NCI-H2029 (cell line): ENCODE measurements at places on chromosomes 7 and 10.

DNA sequence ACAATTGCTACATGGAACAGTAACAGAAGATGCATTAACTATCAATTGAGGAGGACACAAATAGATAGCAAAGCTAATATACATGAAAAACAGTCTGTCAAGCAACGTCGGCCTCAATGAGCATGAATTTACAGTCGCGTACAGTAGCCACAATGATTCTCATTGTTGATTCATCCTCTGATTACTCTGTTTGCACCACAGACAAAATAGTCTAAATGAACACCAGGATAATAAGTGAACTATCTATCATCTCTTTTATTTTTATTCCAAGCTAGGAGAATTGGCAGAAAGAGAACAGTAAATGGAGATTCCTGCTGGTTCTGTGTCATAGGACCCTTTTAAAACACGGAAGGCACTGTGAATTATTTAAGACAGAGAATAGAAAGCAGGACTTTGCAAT is 108.5 kb downstream of the EVX1 start:
- no peak for DNase-seq

DNA sequence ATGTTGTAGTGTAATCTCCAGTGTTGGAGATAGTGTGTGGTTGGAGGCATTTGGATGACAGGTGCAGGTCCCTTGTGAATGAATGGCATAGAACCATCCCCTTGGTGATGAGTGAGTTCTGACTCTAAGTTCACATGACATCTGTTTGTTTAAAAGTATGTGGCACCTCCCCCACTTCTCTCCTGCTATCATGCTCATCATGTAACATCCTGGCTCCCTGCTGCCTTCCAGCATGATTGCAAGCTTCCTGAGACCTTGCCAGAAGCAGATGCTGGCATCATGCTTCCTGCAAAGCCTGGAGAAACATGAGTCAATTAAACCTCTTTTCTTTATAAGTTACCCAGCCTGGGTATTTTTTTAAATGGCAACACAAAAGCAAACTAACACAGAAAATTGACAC is 499.0 kb upstream of the SEMA3D start:
- no peak for DNase-seq

DNA sequence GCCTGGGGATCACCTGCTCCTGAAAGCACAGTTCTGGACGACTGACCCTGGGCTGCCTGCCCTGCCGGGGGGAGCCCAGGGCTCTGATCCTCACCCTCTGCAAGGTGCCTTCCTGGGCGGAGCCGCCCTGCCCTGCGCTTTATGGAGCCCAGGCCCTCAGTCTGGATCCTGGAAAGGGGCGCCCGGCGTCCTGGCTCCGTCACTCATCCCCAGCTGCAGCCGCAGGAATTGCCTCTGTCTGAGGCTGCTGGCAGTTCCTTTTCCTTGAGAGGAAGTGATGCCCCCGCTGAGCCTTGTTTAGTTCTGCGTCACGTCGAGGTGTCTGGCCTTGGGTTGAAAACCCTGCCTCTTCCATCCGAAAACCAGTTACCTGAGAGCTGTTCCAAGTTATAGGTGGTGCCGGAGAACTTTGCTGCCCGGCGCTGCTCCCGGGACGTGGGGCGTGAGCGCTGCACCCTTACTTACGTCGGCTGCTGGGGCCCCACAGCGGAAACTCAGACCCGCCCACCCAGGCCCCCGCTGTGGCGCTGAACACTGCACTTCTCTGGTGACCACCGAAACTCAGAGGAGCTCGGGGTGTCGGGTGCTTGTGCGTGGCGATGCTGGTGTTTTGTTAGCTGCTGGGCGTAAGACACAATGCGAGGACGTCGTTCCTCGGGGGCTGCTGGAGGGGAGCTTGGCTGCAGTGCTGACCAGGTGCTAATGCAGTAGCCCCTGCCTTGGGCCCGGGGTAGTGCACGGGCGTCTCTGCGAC is 5.4 kb downstream of the MAFK start:
- no peak for DNase-seq

DNA sequence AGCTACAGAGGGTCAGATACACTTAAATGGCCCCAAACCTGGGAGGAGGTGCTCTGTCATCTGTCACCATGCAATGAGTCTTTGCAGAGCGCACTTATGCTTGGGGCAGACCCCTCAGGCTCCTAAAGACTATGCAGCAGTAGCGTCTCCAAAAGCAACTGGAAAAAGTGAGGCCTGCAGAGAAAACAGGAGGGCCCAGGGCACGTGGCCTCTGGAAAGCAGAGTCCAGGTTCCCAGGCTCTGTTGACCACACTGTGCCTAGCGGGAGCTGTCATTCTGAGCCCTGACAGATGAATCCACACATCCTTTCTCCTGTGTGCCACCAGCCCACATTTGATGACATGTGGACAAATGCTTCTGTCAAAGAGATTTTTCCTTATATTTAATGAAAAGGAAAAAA is 66.4 kb downstream of the MINDY4 start:
- no peak for DNase-seq

DNA sequence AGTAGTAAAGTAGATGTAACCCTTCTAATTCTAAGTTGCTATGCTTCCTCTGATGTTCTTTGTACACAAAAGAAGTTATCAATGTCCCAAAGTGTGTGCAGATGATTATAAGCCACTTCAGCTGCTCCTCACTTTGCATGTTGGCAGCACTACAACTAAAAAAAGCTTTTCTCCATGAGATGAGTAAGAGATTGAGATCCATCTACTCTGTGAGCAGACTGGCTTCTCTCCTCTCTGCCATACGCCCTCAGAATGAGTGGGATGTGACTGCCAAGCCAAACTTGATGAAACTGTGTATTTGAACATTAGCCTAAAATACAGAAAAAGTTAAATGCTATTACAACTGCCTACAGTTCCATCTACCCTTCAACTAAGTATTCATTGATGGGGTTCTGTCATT is 102.9 kb upstream of the ETV1 start:
- DNase-seq, result no peak

DNA sequence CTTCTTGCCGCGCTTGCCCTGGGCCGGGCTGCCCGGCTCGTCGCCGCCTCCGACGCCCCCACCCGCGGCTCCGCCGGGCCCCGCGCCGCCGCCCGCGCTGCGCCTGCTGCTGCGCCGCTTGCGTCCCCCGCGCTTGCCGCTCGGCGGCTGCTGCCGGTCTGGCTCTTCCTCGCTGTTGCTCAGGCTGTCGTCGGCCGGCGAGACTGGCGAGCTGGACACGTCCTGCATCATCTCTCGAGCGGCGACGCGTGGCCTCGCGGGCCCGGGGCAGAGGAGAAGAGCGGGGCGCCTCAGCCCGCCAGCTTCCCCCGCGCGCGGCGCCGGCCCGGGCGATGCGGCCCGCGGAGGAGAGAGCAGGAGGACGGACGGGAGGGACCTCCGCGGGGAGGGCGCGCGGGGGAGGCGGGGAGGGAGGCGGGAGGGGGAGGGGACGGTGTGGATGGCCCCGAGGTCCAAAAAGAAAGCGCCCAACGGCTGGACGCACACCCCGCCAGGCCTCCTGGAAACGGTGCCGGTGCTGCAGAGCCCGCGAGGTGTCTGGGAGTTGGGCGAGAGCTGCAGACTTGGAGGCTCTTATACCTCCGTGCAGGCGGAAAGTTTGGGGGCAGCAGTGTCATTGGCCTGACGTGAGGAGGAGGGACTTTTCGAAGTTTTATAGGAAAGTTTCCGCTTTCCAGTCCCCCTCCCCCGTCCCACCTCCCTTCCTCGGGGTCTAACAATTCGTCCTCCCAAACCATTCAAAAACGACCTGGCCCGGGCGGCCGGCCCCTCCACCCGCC is at the start of gene TWIST1:
Gene TWIST1 (minus strand): TSS at position 546 of the 779 bp plus-strand sequence. CDS start 315 bp downstream, at position 231.
- no peak for DNase-seq

DNA sequence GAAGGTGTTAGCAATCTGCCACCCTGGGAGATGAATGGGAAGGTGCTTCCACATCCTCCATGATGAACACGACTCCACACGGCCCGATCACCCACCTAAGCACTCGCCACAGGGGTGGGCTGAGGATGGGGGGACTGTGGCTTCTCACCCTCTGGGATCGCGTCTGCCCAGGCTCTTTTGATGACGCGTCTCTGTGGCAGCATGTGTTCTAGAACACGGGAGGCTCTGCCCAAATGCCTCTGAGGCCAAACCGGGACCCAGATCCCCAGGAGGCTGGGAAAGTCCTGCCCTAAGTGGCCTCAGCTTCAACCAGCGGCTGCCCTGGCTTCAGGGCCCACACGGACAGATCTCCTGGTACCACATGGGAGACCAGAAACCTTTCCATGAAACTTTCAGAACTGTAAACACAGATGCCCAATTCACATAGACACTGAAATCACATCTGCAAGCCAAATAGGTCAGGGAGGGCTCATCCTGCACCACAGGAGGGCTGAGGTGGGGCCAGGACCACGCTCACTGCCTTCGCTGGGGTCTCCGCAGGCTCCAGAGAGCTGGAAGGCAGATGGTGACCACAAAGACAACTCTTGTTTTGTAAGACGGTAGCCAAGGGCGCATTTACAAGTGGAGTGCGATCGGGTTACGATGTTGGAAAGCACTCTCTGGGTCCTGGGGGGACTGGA is 200.6 kb downstream of the PTPRN2 start:
- no peak for DNase-seq

DNA sequence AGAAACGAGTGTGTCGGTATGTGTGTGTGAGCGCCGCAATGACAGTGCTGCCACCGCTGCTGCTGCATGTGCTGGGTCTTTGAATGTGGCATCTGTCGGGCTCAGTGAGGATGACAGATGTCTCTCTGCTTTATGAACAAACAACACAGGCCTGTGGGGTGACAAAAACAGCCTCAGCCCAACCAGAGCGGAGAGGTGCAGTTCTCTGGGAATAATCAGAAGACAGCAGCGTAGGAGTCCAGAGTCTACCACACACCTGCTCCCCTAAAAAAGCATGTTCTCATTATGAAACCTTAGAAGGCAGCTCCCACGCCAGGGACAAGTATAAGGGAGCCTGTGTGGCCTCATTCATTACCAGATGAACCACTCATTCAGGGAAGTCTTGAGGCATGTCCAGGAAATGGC is 278.3 kb downstream of the KCNMA1 start:
- DNase-seq, result no peak

DNA sequence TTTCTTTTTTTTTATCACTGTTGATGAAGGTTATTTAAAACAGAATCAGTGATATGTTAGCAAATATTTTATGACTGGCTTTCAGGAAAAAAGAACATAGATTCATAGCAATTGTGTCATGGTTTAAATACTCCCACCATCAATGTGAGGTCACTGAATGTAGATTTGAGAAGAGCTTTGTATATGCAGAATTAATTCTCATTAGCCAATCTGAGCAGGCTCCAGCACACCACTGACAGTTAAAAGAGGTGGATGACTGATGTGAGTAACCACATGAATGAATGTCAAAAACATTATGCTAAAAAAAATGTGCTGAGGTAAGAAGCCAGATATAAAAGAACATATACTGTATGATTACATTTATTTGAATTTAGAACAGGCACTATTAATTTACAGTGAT is 174.8 kb upstream of the KAT6B start:
- DNase-seq, result no peak

- DNase-seq, result no peak
Measured at GRCh38 chr10:64275774-64276173, 754.6 kb downstream of the REEP3 start.

GRCh38 chr10:114780577-114781184 is 40.9 kb upstream of the FHIP2A start:
- DNase-seq, result no peak

DNA sequence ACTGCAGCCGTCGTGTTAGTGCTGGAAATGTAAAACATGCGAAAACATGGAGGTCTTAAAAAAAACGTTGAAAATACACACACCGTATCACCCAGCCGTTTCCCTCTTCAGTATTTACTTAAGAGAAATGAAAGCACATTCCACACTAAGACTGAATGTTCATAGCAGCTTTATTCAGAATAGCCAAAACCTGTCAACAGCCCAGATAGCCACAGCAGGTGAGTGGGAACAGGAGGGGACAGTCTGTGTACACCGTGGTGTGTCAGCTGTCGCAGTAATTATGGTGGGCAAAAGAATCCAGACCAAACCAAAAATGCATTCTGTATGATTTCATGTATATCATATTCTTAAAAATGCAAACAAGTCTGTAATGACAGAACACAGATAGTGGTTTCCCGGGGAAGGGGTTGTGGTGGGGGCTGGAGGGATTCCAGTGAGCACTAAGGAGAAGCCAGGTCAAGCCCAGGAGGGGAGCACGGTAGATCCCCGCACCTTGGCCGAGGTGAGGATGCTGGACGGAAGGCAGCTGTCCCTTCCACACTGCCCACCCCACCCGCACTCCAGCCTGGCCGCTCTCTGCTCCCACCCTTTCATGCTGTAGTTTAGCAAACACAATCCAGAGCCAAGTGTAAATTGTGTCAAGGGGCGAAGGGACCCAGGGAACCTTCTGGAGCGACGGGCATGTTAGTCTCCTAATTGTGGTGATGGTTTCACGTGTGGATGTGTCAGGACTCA is 123.6 kb downstream of the NKX6-2 start:
- no peak for DNase-seq

DNA sequence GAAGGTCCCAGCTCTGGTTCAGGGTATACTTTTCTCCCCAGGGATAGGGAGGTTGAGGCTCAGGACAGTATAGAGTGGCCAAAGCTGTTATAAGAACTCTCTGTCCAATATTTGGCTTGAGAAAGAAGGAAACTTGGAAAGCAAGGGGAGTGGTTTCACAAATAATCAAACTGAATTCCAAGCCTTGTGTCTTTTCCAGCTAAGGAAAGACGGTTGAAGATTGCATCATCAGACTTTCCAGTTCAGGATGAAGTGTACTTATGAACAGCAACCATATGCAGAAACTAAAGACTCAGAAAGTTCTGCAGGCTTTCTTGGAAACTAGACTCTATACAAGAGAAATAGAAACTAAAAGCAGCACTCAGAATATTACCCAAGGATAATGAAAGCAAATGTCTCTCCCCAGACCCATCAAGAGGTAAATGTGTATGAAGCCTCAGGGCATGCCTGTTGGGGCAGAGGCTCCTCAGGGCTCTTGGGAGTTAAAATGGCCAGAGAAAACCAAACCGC is 46.4 kb downstream of the RAMP3 start:
- no peak for DNase-seq

GRCh38 chr10:95273393-95274312 is 17.1 kb downstream of the PDLIM1 start:
- DNase-seq, result no peak

GRCh38 chr10:114652402-114653368 is 5.4 kb downstream of the ABLIM1 start:
- DNase-seq, result no peak

- no peak for DNase-seq
Measured at GRCh38 chr7:12889391-12889790, 202.0 kb downstream of the ARL4A start.

GRCh38 chr10:94085766-94086437 is 92.2 kb downstream of the PLCE1 start:
- no peak for DNase-seq
